ENCODE measurements at places on chromosomes 16 and 17.

DNA sequence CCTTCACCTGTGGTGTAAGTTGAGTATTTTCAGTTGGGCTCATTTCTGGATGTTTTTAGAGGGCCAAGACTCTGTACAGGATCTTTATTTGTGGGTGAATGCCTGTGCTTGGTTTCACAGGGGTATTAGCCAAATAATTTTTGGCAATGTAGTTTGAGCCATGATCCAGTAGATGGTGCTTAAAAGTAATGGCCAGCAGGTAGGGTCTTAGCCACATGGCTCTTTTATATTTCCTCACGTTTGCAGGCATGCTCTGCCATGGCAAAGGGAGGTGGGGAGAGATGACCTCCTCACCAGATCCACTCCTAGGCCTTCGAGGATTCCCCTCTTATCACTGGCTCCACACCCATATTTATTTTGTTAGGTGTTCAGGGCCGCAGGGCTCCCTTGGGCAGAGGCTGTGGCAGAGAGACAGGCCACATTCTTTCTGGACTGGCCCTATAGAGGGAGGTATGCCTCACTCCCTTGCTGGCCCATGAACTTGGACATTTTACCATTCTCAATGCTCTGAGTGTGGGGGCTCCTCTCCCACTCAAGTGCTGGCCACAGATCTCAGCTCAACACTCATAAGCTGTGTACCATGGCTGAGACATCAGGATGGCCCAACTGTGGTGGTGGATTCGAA is 417.1 kb downstream of the XYLT1 start:
- DNase-seq = no peak

DNA sequence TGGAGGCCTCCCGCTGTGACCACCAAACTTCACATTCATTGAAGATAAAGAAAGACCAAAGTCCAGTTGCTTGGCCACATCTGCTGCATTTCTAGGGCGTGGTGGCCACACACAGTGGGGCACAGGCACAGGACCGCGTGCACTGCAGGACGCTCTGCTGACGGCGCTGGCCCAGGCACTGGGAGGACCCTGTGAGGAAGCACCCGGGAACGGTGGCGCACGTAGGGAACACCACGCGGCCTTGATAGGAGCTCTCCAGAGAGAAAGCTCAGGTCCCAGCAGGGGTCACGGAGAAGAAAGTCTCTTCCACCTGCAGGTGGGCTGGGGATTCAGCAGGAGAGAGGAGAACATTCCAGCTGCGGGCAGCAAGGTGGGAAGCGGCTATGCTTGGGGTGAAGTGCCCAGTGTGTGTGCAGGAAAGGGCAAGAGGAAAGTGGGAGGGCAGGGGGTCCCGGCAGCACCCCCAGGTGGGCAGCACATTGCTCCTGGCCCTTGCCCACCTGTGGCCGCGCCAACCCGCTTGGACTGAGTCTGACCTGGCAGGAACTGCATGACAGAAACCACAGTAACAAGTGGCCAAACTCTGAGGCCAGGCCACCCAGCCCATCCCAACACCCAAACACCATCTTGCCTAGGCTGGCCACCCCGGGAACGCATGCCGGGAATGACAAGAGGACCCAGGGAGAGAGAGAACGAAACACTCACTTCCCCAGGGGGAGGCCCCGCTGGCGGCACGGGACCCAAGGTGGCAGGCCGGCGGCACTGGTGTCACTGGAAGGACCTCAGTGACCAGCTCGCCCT is 32.8 kb downstream of the TBC1D16 start:
- no peak for DNase-seq

DNA sequence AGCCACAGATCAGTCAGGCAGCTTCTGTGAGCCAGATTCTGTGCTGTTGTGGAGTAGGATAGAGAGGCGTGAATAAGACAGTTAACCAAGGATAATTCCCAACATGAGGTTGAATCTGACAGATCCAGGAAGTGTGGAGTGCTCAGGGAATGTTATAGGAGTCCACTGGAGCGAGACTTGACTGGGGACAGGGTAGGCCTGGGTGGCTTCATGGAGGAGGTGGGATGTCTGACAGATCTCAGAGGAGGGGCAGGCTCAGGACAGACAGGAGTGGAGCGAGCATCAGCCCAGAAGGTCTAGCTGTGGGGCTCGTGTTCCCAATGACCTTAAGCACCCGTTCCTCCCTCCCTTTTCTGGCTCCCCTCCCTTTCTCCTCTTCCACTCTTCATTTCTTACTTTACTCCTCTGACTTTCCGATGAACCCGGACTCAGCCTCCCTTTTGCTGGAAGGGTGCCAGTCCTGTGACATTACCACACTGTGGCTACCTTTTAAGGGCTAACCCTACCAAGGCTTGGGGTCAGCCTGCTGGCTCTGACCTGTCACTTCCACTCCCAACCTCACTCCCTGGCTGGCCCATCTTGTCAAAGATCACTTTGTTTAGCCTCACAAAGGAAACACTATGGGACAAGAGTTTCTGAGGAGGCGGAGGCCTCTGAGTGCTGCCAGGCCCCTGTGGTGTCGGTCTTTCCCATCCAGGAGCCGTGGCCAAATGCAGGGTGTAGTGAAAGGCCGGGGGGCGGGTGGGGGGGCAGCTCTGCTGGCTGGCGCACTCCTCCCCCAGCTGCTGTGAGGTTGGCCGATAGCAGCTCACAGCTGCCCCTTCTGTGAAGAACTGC is 28.5 kb upstream of the EFCAB13 start:
- no peak for DNase-seq

DNA sequence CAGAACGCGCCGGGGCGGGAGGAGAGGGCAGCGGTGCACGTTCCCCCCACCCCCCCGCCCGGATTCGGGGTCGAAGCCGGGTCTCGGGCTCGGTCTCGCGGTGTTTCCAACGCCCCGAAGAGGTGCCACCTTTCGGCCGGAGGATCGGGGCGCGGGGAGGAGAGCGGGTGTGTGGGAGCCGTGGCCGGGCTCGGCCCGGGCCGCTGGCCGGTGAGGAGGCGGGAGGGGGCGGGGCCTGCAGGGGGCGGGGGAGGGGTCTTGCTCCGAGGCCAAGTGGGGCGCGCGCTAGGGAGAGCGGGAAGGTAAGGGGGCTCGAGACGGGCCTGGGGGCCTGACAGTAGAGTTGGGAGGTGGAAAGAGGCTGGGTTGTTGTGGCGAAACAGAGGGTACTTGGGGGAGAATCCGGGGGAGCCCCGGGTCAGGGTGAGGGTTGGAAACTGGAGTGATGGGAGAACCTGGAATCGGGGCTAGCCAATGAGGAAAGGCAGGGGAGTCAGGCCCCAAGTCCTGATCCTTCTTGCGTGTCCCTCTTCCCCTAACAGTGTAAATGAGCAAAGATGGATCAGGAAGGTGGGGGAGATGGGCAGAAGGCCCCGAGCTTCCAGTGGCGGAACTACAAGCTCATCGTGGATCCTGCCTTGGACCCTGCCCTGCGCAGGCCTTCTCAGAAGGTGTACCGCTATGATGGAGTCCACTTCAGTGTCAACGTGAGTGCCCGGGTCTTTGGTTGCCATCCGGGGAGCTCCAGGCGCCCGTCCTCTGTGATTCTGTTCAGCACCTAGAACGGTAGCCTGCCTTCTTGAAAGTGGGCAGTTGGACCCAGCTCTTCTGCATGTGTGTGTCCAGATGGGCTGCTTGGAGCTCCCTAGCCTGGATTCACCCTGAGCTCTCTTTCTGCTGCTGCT is 873 bp downstream of the SETD1A start:
- peak; percentile 70 for DNase-seq

DNA sequence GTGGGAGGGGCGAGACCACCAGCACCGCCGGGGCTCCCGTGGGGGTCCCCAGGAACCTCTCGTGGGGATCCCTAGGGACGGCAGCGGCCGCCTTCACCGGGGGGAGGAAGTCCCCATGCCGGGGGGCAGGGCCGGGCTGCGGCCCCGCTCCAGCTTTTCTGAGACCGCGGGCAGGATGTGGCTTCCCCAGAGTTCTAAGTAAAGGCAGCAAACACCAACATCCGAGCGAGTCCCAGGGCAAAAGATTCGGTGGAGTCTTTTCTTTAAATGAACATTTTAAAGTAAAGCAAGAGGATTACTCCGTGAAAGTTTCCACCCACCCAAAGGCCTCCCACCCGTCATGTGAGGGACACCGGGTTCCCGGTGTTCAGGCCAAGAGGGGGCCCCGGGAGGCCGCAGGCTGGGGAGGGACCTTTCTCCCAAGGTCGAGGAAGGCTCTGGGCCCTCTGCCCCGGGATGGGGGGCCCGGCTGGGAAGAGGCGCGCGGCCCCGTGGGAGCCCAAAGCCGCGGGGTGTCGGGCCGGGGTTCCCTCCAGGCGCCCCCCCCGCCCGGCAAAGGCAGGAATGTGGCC is 137.2 kb upstream of the RPH3AL start:
- peak; percentile 14 for DNase-seq

- no peak for DNase-seq
Observed at GRCh38 chr17:61842899-61843298, 20.4 kb downstream of the BRIP1 start.

GRCh38 chr16:84930298-84931106 is 80.8 kb downstream of the ZDHHC7 start:
- DNase-seq = no peak

GRCh38 chr16:28204204-28204603 is 7.6 kb downstream of the XPO6 start:
- DNase-seq = no peak

DNA sequence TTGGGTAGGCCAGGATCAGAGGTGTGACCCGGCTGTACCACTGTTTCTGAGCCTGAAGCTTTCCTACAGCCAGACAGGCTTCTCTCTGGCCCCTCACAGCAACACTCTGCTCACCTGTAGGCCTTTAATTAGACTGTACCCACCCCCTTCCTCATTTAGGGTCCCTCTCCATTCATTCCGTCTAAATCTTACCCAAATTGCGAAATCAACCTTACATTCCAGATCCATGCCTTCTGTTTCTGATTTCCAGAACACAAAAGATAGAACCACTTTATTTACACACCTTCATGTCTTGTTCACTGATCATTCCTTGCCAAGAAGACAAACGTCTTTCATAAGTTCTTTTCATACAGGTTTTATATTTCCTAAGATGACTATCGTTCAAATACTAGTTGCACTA is 160.8 kb downstream of the ZNF18 start:
- no peak for DNase-seq

- no peak for DNase-seq
Observed at GRCh38 chr17:40356990-40357881, 7.3 kb downstream of the GJD3 start.

DNA sequence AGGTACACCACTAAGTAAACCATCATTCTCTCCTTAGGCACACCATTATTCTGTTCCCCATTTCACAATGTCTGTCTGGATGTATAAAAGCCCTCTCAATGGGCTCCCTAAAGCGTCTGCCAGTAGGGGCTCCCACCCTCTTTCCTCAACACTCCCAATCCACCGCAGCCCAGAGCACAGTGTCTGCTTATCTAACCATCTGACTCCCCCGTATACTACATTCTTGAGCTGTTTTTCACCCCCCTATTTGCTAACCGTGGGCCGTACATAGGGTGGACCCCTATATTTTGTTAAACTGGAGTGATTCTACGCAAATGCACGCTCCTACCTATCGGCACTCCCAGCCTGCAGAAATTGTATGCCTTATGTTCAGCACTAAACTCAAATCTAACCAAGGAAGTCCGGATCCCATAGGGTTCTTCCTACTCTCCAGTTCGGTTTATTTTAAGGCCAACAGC is 685 bp upstream of the PSMD3 start:
- DNase-seq = peak; percentile 38

- no peak for DNase-seq
Observed at GRCh38 chr17:74392848-74393247, 25.5 kb downstream of the GPR142 start.

GRCh38 chr17:4858882-4859260 is 25.7 kb downstream of the MINK1 start:
- DNase-seq = peak; percentile 47

GRCh38 chr17:59277031-59277430 is 54.4 kb upstream of the YPEL2 start:
- no peak for DNase-seq

- no peak for DNase-seq
Observed at GRCh38 chr17:61284746-61285145, 114.9 kb upstream of the TBX2 start.

DNA sequence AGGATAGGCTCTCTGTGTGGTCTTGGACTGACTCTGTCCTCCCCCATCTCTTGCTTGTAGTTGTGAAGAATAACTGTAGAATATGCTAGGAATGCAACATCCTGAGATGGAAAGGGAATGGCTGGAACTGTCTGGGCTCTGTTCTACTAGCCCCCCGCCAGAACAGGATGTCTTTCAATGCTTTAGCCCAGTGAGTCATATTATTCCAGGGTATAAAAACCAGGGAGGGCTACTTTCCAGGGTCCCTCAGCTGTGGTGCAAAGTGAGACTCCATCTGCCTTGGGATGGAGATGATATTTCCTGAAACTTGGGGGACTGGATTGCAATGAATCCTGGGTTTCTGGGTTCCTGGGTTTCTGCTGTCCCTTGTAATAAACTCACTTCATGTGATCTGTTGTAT is 32.1 kb downstream of the HYDIN start:
- no peak for DNase-seq

DNA sequence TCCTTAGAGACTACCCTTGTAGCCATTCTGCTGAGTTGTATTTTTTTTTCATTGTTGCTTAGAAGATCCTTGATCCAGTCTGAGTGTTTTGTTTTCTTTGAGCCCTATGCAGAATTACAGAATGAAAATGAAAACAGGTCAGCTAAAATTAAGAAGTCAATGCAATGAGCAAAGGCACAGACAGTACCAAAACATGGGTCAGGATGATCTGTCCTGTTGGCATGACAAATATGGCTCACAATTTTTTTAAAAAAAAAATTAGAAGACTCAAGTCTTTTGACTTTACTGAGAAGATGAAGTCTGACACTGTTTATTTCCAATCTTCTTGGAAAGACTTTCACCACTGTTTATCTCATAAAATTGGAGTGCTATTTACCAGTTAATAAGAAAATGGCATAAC is 32.4 kb downstream of the KCNJ16 start:
- no peak for DNase-seq

DNA sequence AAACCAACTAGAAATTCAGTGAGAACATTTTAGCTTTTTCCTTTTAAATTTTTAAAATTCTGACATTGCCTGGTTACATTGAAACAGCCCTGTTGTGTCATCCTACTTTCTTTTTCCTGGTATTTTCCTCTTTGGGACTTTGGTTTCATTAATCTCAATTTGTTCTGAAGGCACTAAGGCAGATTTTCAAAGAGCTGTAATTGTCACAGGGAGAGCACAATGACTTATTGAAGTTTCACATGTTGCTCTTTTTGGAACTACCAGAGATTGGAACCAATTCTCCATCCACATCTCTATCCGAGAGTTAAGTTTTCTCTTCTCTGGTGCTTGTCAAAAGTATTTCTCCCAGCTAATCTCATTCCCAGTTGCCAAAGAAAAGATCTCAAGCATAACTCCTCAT is 144.7 kb upstream of the TBX2 start:
- DNase-seq = no peak

DNA sequence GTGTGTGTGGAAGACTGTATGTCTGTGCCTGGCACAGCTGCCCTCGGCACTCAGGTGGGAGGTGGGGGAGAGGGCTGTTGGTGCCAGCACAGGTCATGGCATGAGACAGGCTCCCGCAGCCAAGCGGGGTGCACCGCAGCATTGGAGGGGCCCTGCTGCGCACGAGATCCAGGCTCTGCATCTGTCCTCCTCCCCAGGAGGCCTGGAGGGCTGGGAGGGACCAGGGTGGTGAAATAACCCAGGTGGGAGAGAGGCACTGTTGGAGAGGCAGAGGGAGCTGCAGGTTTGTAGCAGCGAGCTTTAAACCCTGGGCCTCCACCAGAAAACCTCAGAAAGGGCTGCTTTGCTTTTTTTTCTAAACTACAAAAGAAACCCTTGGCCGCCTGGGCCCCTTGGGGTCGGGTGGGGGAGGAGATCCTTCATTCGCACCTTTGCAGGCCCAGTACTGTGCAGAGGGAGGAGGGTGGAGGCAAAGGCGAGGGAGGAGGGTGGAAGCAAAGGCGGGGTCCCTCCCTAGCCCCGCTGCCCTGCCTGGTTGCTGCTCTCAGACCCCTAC is 241.7 kb downstream of the SEC14L1 start:
- DNase-seq = no peak

- DNase-seq = peak; percentile 70
Observed at GRCh38 chr17:72270273-72270924, 149.6 kb downstream of the SOX9 start.
